ENCODE measurements at places on chromosomes 13 and 19.
A peak's percentile ranks its signal among the peaks of the same experiment; 100 is the strongest.

DNA sequence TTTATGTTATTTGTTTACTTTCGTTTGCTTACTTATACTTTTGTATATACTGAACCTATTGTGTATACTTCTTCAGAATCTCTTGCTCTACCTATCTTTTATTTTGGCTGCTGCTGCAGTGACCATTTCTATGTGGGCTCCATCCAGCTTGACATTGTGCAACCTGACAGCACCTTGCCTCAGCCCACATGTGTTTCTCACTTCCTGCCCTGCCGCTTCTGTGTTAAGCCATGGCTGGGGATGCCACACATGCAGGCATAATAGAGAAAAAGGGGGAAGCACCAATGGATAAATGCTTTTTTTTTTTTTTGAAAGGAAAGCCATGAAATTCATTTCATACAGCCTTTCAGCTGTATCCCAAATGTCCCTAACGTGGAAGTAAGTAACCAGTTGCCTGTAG, 147.6 kb downstream of the RBM26 start:
- no peak for DNase-seq

- no peak for DNase-seq
These were observed 39.3 kb upstream of the GAS6 start for GRCh38 chr13:113902986-113903775.

DNA sequence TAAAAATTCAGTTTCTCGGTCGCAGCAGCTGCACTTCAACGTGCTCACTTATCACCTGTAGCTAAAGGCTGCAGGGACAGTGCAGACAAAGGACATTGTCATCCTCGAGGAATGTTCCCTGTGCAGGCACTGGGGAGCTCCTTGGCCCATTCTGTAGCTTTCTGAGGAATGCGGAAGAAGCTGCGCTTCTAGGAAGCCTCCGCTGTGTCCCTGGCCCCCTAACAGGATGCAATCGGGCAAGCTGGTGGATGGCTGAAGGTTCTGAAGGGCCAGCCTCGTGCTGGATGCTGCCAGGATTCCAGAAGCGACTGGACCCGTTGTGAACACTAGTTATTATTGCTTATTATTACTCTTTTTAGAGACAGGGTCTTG, 8.1 kb downstream of the ANO8 start:
- DNase-seq, result no peak

DNA sequence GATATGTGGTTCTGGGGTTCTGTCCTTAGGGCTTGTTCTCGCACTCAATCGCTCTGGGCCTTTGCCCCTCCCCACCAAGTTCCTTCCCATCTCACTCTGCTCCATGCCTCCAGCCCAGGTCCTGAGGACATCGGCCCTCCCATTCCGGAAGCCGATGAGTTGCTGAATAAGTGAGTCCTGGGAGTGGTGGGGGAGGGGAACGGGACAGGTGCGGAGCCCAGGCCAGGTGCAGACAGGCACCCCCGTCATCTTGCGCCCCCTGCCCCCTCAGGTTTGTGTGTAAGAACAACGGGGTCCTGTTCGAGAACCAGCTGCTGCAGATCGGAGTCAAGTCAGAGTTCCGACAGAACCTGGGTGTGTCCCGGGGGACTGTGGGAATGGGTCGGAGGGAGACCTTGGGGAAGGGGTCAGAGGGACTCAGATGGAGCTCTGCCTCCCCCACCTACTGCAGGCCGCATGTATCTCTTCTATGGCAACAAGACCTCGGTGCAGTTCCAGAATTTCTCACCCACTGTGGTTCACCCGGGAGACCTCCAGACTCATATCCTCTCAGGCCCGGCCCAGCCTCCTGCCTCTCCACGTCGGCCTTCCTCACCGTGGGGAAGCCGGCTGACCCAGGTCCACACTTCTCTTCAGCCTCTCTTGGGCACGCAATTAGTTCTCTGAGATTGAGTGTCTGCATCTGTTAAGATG, 10.1 kb downstream of the FUZ start:
- no peak for DNase-seq

DNA sequence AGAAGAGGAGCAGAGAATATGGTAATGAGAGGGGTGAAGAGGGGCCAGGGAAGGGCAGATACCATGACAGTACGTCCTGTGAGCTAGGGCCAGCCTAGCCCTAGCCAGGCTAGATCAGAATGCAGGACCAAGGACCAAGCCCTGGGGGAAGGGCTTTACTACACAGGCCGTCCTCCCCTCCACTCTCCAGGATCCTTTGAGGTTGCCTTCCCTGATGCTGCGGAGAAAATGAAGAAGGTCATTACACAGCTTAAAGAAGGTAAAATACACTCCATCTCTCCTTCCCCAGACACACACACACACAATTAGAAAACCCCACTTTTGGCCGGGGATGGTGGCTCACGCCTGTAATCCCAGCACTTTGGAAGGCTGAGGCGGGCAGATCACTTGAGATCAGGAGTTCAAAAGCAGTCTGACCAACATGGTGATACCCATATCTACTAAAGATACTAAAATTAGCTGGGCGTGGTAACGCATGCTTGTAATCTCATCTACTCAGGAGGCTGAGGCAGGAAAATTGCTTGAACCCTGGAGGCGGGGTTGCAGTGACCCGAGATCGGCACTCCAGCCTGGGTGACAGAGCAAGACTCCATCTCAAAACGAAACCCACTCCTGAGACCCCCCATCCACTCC, 8.5 kb downstream of the SPACA6 start:
- no peak for DNase-seq

DNA sequence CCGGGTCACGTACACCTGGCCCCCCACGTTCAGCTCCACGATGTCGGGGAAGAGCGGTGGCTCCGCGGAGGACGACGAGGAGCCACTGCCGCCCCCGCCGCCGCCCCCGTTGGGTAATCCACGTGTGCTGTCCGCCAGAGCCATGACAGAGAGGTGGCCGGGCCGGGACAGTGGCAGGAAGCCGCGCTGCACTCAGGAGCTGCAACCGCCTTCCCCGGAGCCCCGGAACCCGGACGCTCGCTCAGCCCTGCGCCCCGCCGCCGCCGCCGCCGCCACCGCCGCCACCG, 257 bp downstream of the KCTD12 start:
- peak; percentile 54 for DNase-seq

GRCh38 chr13:45849408-45849807, 2.1 kb downstream of the SIAH3 start:
- no peak for DNase-seq

DNA sequence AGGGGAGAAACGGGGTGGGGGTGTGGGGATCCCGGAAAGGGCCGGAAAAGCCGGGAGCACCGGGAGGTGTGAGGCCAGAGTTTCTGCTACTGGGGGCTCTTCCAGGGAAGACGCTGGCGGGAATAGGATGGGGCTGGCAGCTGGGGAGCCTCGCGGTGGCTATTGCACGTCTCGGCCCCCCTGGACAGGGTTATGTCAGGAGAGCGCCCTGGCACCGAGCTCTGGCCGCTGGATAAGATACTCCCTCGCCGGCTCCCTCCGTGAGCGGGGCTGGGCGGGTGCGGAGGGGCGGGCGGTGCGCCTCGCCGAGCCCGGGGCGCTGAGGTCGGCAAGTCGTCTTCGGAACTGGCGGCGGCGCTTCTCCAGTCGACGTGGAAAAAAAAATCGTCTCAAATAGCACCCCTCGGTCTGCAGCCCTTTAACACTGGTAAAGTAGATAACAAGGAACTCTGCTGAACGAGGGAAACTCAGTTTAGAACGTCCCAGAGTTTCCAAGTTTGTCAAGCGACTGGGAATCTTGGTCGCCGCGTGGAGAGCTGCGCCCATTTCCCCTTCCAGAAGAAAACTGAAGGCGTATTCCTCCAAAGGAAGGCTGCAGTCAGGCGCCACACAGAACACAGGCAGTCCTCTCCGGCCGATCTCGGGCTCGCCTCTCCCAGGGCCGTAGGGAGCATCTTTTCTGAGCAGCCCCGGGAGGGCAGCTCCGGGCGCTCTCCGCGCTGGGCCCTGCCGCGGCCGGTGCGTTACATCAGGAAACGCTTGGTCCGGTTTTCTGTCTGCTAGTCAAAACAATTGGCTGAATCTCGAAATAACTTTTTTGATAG, 115.1 kb downstream of the KCNRG start:
- DNase-seq, result peak; percentile 22

- no peak for DNase-seq
These were observed 26.9 kb upstream of the TMEM160 start for GRCh38 chr19:47075179-47075810.

DNA sequence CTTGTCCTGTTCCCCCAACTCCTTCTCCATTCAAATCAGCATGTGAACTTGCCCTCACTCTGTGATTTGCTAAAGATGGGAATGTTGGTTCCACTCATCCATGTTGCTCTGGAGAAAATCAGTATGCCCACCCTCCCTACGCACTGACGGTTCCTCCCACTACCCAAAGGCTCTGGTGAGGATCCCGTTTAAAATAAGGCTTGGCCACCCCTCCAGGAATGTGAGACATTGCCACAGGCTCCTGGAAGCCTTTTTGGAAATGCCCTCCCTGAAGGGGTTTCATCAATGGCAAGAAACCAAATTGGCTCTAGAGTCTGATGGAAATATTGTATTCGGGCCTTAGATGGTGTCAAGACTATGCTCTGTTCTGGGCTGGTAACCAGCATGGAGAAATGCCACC, 187.3 kb downstream of the USP12 start:
- no peak for DNase-seq

GRCh38 chr13:103614761-103615160, 548.5 kb upstream of the SLC10A2 start:
- no peak for DNase-seq

DNA sequence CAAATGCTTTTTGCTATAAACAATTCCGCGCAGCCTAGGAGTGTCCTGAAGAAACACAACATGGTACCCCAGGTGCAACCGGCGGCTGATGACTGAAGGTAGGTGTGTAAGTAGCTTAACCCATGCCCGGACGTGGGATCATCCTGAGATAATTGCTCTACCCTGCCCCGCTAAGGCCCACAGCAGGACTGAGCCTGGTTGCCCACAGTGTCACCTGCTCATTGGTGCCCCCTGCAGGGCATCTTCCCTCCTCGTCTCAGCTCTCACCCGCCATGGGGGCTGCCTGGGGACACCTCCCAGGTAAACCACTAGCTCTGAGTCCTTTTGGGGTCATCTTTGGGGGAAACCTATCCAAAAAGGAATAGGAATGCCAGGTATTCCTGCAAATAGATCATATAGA, 22.3 kb downstream of the TMEM161A start:
- peak; percentile 50 for DNase-seq

DNA sequence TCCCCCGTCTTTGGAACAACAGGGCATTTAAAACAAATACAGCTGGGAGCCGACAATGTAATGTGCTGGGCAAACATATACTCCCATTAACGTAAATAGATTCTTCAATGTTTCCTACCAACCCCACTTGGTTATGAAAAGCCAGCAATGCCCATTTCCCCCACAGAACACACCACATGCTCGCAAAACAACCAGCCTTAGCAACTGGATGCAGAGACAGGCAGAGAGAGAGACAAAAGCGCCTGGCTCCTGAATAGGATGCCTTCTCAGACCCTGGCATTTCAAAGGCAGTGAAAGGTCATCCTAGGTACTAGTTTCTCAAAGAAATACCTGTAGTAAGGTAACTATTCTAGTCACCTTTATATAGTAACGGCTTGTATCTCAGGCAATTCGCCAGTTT, 462.9 kb downstream of the ITGBL1 start:
- DNase-seq, result no peak

GRCh38 chr19:44949550-44949949, 3.7 kb downstream of the APOC2 start:
- no peak for DNase-seq

DNA sequence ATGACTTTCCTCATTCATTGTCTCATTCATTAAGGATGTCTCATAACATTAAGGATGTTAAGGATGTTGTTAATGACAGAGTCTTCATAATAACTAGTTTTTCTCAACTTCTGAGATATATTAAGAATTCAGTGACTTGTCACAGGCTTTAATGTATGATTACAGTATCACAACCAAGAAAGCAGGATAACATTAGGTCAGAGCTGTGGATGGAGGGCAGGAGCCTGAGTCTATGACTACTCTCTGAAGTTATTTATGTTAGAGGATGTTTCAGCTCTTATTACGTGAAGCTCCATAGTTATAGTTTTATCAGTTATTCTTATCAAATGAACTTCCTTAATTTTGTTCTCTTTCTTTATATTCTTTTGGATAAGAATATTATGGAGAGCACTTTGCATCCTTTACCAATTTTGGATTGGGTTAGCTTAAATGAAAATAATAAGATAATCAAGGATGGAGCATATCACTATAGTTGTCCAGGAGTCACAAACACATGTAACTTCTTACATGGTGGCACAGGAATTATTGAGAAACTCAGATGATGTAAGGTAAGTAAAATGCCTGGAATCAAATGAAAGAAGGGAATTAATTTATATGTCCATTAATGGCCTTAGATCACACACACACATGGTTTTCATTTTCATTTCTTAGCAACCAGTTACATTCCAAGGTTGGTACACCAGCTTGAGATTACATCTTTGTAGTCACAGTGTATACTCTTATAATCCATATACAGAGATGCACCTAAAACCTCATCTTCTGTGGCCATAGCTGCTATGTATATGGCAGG, 57.0 kb downstream of the SLC10A2 start:
- no peak for DNase-seq

DNA sequence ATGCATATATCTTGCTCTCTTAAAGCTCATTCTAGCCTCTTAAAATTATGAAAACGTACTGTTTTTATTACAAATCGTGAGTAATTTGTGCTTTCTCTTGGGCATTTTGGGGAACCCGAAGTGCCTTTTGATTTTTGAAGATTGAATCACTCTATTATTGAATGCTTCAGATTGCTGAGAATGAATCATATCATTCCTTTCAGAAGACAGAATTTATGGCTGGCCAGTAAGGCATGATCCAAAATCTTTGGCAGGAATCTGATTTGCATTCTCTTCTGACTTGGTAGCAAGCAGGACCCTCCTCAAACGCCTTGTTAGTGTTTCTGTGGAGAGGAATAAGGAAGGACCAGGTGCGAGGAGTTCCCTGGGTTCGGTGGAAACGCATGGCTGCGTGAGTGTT, 49.5 kb downstream of the STARD13 start:
- DNase-seq, result no peak

- DNase-seq, result no peak
These were observed 11.5 kb upstream of the ZNF814 start for GRCh38 chr19:57900311-57900710.

- DNase-seq, result no peak
These were observed 12.7 kb upstream of the KANK2 start for GRCh38 chr19:11209839-11210655.

DNA sequence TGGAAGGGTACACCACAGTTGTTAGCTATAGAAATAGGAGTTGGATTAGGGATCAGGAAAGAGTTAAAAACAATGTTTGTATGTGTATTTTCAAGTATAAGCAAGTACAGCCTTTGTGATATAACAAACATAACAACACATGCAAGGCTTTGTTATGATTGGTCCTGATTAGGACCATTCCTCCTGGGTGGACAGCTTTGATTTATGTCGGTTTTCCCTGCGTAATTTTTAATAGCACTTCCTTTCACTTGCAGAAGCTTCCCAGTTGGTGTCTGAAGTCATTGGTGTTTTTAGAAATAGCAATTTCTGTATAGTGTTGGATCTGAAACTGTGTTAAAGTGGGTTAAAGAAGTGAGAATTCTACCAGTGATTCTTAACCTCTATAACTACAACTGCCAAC, 10.0 kb downstream of the FNDC3A start:
- DNase-seq, result no peak
